Kidney (tissue), 22 donors: ENCODE measurements at places on chromosomes 6 and 20. TPM values are rescaled to one million over a fixed set of nuclear protein-coding genes. Genes with fewer than 3 reads are reported as not detected.
A peak's percentile ranks its signal among the peaks of the same experiment; 100 is the strongest.

Gene LGSN
- 0.19 TPM for total RNA-seq

DNA sequence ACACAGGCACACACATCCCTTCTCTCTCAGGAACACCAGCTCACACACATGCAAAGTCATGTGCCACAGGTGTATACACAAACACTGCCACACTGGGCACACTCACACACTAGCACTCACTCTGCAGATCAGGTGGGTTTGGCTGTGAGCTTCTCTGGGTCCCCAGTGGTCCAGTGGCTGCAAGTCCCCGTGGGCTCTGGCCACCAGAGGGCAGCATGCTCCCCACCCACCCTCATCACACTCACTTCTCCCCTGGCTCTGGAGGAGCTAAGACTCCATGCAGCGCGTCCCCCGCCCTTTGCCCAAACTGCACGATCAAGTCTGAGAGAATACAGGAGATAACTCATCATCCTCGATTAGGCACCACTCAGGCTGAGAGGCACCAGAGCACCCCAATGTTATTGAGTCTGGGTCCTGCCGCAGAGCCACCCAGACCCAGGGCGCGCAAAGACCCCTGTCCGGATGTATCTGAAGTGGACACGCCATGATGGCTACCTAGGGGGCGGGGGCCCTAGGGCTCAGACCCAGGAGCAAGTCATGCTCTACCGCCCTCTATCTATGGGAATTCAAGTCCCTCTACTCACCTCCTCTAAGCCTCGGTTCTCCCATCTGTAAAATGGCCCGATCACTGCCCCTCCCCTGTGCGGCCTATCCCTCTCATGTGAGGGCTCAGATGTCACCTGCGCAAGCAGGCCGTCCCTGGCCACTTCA lies 90.5 kb downstream of the GRM4 start:
- peak; percentile 82 for DNase-seq

Gene MEI4
- total RNA-seq, result 1.2 TPM

GRCh38 chr6:46637145-46637544 lies 15.5 kb downstream of the CYP39A1 start:
- no peak for DNase-seq

GRCh38 chr6:161038229-161039031 lies 46.9 kb downstream of the MAP3K4 start:
- DNase-seq, result peak; percentile 8

DNA sequence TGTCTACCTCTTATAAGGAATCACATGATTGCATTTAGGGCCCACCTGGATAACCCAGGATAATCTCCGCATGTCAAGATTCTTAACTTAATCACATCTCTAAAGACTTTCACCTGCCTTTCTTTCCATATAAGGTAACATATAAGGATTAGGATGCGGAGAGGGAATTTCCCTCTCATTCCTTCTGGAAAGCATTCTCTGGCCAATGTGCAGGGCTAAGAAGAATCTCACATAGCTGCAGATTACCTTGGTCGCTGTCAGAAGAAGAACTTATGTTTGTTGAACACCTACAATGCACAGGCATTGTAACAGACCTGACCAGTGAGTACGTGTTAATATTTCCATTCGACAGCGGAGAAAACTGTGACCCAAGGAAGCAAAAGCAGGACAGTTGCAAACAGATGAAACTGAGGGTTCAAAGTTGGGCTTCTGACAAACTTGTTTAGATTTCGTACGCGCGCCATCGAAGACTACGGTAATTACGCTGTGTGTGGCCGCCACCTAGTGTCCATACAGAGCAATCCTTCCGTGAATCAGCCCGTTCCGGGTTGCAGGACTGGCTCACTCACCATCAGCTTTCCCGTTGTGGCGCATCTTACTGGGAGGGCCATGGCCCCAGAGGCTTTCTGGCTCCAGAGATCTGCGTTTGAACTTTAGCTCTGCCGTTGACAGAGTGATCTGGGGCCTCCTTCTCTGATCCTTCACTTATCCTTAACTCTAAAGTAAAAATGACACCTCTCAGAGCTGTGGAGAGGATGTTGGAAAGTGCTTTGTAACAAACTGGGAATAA lies 9.5 kb downstream of the C20orf202 start:
- peak; percentile 56 for DNase-seq

DNA sequence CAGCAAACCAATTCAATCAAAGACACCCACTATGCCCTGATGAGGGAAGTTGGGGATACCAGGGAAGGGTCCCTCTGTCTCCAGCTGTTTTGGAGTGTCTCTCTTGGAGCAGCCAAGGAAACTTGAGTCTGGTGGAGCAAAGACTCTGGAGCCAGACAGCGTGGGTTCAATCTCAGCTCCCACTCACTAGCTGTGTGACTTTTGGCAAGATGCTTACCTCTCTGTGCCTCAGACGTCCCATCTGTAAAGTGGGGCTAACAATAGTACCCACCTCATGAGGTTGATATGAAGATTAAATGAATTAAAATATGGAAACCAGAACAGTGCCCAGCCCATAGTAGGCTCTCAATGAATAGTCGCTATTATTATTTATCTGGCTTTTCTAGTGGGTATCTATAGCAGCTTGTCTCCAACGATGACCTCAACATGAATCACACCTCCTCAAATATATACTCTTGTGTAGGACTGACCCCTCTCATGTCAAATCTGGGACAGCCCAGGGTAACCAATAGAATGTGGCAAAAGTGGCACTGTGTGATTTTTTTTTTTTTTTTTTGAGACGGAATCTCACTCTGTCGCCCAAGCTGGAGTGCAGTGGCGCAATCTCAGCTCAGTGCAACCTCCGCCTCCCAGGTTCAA lies 99.2 kb upstream of the FOXP4 start:
- DNase-seq, result no peak

DNA sequence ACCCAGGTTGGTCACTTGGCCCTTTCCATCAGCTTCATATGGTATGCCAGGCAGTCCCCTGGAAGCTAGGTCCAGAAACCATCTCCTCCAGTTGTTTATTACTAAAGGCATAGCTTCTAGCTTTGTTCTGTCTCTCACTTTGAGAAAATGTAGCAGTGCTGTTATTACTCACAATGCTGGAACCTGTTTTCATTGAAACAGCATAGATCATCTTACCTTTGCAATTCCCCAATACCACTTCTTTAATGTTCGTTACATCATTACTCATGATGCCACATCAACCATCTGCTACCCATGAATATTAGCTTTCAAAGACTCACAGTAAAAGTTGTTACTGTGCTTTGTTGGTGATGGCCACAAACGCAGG lies 88.3 kb downstream of the ADAT2 start:
- DNase-seq, result no peak

GRCh38 chr6:10416863-10417641 lies 2.2 kb upstream of the TFAP2A start:
- no peak for DNase-seq

GRCh38 chr20:16517946-16518783 lies 55.1 kb downstream of the KIF16B start:
- DNase-seq, result no peak
